ENCODE measurements at places on chromosomes 7 and 10.

GRCh38 chr7:80257756-80258155 lies 123.1 kb downstream of the GNAI1 start:
- DNase-seq: no peak

- no peak for DNase-seq
Measured at GRCh38 chr10:71081912-71082311, 130.5 kb upstream of the UNC5B start.

GRCh38 chr7:155054761-155055160 lies 15.4 kb upstream of the HTR5A start:
- DNase-seq: no peak

- no peak for DNase-seq
Measured at GRCh38 chr7:25117226-25118047, 7.6 kb downstream of the CYCS start.

- DNase-seq: no peak
Measured at GRCh38 chr10:45553155-45553554, 119.4 kb downstream of the ZFAND4 start.

DNA sequence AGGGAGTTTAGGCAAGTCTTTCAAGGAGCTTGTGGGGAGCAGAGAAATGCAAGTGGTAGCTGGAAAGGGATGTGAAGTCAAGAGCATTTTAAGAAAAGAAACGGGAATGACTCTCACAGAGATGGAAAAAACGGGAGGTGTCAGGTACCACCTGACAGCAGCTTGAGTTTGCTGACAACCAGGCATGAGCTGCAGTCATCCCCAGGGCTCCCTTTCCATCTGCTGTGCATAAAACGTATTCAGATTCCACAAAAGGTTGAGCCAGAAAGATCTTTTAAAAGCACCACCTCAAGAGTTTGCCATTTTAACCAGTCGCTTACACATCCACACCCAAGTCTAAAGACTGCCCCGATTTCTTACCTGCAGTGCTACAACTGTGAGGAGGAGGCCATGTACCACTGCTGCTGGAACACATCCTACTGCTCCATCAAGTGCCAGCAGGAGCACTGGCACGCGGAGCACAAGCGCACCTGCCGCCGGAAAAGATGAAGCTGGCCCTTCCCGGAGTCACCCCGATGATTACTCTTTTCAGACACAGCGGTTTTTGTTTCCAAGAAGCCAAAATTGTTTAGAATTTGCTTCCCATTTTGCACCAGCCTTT lies 116.8 kb downstream of the ZMYND11 start:
- DNase-seq: no peak

Measured in thoracic aorta (tissue), 2 donors.